ENCODE measurements at places on chromosomes 16 and 17. TPM values are rescaled to one million over a fixed set of nuclear protein-coding genes. Genes with fewer than 3 reads are reported as not detected.
A peak's percentile ranks its signal among the peaks of the same experiment; 100 is the strongest.

The MRM1 gene
- 30.6 TPM for polyA plus RNA-seq

The KRT15 gene
- polyA plus RNA-seq, result 0.26 TPM

The TMEM204 gene
- polyA plus RNA-seq, result 12.0 TPM

The TSPOAP1 gene
- 1.2 TPM for polyA plus RNA-seq

The CDC6 gene
- polyA plus RNA-seq, result 0.86 TPM

The AARS1 gene
- 37.4 TPM for polyA plus RNA-seq

The KRTAP2-2 gene
- not detected for polyA plus RNA-seq

The PRDM7 gene
- not detected for polyA plus RNA-seq

DNA sequence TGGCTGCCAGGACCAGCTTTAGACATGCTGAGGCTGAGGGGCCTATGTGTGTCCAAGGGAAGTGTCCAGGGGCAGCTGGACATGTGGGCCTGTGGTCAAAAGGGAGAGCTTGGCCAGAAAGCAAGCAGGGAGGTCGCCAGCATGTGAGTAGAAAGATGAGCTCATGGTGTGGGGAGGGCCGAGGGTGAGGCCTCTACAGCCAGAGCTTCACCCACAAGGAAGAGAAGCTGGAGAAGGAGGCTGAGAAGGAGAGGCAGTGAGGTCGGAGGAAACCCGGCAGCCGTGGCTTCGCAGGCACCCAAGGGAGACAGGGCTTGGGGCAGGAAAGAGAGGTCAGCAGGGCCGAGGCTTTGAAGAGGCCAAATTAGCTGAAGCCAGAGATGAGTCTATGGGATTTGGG lies 4.0 kb upstream of the HSD11B2 start:
- no peak for DNase-seq

- no peak for DNase-seq
These were observed 139.6 kb upstream of the FAM20A start for GRCh38 chr17:68740555-68741447.

GRCh38 chr16:54847207-54847606 lies 83.5 kb upstream of the IRX5 start:
- no peak for DNase-seq

DNA sequence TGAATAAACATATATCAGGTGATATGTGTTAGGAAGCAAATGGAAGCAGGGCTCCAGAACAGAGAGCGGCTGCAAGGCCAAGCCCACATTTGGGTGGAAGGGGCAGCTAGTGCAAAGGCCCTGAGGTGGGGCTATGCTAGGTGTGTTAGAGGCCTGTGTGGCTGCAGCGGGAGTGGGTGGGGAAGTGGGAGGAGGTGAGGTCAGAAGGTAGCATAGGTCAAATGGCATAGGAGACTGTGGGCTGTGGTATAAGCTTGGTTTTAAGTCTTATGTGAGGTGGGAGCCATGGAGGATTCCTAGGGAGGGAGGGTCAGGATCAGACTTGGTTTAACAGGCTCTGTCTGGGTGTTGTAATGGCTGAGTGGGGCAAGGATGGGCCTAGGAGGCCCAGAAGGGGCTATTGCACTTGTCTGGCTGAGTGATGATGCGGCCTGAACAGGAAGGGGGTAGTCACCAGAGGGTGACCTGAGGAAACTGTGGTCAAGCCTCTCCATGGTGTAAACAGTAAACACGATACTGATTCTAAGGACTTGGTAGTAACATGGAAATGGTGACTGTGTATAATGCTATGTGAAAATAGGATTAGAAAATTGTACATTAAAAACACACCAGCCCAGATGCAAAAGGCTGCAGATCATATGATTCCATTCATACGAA lies 31.1 kb downstream of the RAI1 start:
- no peak for DNase-seq

DNA sequence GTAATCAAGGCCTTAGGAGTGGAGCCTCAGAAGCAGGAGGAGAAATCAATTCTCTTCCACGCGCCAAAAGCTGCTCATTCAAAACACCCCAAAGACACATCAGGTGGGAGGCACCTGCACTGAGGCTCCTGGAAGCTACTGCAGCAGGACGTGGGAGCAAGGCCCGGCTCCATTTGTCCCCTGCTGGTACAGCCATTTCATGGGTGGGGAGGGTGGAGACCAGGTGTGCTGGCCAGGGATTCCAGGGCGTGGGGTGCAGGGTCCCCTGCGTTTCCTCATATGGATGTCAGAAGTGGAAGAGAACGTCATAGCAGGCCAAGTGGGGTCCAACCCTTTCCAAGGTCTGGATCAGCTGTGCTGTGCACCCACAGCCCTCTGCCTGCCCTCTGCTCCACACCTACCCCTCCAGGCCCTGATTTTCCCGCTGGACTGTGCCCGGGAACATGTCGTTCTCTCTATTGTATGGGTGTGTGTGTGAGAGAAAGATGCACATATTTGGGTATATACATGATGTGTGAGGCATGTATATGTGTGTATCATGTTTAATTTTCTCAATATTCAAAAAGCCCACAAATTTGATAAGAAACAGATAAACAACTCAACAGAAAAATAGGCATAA lies 39.2 kb upstream of the CBX4 start:
- DNase-seq, result no peak

- DNase-seq, result no peak
These were observed 114.4 kb upstream of the HAS3 start for GRCh38 chr16:68991075-68991474.

DNA sequence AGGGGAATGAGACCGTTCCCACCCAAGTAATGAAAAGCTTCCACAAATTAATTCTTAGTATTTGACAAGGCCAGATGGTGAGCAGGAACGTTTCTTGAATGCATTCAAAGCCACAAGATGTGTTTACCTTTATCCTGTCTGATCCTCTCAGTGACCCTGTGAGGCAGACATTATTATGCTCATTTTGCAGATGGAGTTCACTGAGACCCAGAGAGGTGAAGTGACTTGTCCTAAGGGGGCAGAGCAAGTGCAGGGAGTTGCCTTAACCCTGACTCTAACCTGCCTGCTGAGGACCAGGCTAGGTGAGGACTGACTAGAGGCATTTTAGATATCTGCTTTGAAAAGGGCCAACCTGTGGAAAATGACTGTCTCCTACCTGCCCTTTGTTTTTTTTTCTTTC lies 156.7 kb downstream of the HAPSTR1 start:
- DNase-seq, result no peak

GRCh38 chr16:3004319-3004718 lies 8.4 kb upstream of the CLDN9 start:
- DNase-seq, result no peak

DNA sequence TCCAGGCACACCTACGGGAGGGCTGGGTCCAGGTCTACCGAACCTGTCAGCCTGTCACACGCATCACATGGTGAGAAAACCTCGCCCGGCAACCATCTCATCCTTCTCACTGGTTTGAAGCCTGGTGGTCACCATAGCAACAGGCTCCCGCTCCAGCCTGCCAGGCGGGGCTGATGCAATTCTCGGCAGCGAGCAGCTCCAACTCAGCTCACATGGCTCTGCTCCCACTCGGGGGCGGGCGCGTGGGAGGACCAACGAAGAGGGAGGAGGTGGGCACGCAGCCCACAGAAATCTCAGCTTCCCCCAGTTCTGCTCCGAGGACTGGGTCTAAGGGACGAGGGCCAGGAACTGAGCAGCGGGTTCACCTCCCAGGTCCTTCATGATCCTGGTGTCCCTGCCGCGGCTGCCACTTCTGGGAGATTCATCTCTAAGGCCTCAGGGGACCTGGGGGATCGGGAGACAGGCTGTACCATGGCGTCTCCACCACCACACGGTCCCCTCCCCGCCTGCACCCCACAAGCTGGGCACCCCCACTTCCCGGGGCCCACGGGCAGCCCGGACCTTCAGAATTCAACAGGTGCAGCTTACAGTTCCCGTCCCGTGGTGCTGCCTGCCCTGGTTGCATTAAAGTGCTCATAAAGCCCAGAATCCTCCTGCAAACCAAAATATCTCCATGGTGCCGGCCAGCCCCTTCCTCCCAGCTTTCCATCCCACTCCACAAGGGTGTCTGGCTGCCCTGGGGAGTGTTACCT lies 25.8 kb downstream of the ABR start:
- DNase-seq, result peak; percentile 84

DNA sequence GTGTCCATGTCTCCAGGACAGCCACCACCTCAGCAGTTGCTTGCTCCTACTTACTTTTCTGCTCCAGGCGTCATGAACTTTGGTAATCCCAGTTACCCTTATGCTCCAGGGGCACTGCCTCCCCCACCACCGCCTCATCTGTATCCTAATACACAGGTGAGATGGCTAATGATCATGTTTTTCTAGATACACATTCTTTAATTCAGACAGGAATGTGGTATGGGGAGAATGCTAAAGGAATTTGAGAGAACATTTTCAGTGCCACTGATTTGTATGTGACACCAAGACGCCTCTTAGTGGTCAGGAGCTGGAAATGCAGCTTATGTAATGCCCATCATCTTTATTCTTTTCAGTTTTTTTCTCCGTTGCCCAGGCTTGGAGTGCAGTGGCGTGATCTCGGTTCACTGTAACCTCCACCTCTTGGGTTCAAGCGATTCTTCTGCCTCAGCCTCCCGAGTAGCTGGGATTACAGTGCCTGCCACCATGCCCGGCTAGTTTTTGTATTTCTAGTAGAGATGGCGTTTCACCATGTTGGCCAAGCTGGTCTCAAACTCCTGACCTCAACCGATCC lies 8.9 kb upstream of the RAPGEFL1 start:
- no peak for DNase-seq

- DNase-seq, result no peak
These were observed 33.2 kb downstream of the USP32 start for GRCh38 chr17:60358606-60359225.

DNA sequence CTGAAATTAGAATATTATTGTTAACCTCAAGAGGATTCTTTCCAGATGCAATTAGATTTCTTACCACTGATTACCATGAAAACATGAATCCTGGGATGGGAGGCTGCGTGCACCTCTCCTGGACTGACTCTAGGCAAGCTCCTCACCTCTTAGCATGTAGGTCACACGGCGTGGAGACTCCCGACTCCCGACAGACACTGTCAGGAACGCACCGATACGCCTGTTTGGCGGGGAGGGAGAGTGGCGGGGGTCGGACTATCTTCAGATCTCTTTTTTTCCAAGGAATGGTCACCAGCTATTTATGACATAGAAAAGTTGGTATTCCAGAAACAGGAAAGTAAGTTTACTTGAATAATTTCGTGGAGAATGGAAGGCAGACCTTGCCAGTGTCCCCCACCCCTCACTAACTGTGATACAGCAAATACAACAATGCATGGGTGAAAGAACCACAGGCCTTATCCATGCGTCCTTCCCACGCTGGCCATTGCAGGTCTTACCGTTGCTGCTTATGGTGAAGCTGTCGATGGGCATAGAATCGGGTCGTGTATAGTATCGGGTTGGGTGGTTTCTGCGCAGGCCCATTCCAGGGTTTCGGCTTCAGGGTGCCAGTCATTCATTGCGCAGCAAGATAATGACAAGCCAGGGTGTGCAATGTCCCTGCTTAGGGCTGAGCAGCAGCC lies 62.6 kb upstream of the ENDOV start:
- peak; percentile 25 for DNase-seq

DNA sequence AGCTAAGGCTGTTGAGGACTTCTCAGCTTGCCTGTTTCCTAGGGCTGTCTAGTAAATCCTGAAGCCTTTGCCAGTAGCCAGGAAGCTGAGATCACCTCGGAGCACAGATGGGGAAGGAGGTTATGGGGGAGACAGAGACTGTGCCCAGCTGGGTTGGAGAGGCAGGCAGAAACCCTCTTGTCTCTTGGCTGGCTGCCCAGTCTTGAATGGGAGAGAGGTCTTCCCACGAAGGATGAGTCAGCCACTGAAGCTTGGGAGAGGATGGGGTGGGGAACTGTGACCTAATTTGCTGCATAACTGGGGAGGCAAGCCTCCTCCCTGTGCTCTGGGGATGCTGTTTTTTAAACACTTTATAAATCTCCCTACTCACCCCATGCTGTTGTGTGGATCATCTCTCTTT lies 69.8 kb downstream of the SHISA9 start:
- peak; percentile 16 for DNase-seq

DNA sequence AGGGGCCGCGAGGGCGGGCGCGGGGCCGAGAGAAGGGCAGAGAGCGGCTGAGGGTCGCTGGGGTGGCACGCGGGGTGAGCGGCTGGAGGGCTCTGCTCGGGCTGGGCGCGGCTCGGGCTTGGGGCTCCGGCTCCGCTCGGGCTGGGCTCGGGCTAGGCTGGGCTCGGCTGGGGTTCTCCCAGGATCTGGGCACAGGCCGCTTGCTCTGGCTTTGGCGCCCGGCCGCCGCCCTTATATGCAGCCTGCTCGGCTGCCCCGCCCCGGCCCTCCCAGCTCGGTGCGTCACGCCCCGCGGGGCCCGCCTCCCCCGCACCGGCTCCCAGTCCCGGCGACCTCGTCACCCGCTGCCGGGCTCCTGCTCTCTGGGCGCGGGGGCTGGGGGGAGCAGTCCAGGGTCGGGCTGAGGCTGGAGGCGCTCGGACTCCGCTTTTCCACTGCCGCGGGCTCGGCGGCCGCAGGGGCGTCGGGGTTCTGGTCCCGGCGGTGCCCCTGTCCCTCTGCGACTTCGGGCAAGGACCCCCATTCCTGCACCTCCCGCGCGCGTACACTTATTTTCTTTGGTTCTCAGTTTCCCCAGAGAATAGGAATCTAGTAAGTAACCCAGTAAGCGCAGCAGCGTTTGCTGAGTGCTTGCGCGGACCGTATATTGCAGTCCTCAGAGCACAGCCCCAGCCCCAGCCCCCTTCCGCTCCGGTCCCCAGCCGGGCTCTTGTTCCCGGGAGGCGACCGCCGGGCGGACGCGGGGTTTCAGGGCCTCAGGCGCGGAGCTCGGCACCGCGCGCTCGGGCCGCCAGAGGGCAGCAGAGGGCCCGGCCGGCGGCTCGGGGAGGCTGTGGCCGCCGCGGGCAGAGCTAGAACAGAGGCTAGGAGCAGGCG lies at the start of gene RASD1:
TSS of gene RASD1 (minus strand) at position 207 of the 876 bp plus-strand sequence. CDS start 214 bp downstream, outside the sequence.
- peak; percentile 93 for DNase-seq

DNA sequence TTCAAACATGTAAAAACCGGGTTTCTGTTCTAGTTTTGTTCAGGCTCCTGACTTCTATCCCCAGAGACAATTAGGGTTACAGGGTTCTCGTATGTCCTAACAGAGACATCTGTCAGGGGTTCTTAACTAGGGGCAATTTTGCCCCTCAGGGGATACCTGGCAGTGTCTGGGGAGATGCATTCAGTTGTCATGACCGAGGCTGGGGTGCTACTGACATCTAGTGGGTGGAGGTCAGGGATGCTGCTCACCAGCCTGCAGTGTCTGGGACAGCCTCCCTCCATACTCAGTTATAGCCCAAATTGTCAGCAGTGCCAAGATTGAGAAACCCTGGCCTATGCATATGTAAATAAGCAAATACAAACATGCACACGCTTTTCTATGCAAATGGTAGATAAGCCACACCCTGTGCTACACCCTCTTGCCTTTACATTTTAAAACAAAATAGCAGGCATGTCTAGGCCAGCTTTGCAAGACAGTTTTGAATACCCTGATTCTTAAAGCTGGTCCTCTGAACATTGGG lies 37.4 kb downstream of the CLEC16A start:
- no peak for DNase-seq

GRCh38 chr16:22816475-22816874 lies 2.5 kb downstream of the HS3ST2 start:
- DNase-seq, result no peak

GRCh38 chr17:39105705-39106104 lies 45.7 kb downstream of the PLXDC1 start:
- DNase-seq, result no peak

DNA sequence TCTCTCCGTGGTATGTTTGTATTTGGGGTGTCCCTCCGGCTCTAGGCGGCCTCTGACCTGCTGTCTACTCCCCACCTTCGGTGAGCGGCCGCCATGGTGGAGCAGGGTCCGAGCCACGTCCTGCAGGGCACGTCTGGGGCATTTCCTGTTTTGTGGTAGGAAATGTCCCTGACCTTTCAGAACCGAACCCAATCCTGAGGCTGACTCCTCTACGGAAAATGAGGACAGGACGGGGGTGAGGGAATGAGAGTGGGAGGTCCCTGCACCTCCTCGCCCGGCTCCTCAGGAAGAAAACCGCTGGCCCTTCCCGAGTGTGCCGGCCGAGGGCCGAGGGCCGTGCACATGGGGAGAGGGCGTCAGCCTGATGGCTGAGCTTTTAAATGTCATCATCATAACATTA lies 45.8 kb downstream of the WDR45B start:
- no peak for DNase-seq

Data from psoas muscle (tissue), 8 donors.